ENCODE measurements at places on chromosomes 6 and 20.

GRCh38 chr6:79042799-79043126 lies 35.3 kb downstream of the PHIP start:
- DNase-seq, result no peak

DNA sequence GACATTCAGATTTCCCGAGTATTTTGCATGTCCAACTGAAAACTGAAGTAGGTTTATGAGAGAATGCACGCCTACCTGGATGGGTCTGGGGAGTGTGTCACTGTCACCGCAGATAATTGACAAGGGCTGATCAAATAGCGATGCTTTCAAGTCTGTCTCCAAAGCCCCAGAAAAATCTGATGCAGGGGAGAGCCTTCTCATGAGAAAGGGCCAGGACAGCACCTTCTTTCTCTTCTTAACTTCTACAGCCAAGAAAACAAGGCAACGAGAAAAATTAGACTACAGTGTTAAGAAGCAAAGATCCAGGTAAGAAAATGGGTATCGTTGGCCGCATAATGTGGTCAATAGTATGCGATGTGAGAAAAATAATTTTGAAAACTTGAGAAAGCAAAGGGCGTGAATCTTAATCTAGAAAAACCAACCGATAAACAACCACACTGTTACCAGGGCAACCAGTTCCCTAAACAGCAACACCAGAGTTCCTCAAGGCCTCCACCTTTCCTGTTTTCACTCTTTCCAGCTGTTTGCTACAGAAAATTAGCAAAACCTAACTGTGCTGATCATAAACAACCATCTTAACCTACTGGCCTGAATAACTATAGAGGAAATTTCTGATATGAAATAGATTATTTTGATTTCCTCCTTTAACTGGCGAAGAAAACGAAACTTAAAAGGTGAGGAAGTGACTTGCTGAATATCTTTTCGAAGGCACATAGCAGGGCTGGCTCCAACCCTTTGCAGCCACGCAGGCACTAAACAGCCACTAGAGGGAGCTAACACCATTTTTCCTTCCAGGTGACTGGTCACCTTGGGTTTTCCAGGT lies 2.6 kb downstream of the TAGAP start:
- DNase-seq, result peak; percentile 70

- peak; percentile 13 for DNase-seq
Measured at GRCh38 chr6:147509891-147510290, 1.4 kb downstream of the SAMD5 start.

- DNase-seq, result no peak
Measured at GRCh38 chr6:23357185-23357766, 768.7 kb upstream of the NRSN1 start.

GRCh38 chr6:167396068-167396658 lies 71.3 kb downstream of the TTLL2 start:
- no peak for DNase-seq

- DNase-seq, result no peak
Measured at GRCh38 chr6:46296586-46296985, 125.8 kb upstream of the ENPP5 start.

All from ELR (cell line).